ENCODE measurements at places on chromosomes 5 and 9.

DNA sequence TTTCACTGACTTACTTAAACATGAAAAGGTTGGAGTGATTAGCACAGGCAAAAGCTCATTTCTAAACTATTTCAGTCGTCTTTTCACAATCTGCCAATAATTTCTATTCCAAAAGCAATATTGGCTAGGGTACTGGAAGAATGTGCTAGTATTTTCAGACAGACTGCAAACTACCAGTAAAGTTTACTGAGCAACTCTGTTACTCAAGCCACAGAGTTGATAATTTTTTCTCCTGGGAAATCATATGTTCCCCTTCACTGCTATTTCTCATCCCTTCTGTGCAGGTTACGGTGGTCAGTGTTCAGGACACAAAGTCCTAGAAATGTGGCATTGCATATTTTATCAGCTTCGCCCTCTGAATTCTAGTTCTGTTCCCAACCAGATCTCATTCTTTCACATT lies 343.3 kb upstream of the TNC start:
- no peak for DNase-seq

DNA sequence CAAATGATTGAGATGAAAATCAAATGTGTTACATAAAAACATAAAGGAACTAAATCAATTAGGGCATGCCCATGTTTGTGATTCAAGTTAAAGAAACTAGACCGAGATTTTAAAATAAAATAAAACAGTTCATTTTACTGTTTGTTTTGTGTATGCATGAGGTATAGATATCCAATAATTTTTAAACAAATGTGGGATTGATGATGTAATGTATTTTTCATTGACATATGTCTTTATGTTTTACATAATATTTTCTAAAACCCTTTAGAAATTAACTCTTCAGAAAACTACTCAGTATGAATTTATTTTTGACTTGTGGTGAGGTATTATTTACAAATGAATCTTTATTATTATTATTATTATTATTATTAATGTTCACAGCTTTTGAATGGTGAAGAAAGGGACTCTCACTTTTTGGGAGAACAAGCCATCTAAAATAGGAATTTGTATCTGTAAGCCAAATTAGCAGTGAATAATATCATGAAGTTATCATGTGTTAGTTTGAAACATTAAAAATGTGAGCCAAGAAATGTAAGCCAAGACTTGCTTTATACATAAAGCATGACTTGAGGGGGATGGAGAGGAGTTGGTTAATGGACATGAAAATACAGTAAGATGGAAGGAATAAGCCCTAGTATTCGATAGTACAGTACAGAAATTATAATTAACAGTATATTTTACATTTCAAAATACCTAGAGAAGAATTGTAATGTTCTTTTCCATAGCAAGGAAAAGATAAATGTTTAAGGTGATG lies 355.0 kb downstream of the CDH10 start:
- no peak for DNase-seq

- DNase-seq, result no peak
Observed at GRCh38 chr9:90915693-90916092, 114.1 kb downstream of the SYK start.

DNA sequence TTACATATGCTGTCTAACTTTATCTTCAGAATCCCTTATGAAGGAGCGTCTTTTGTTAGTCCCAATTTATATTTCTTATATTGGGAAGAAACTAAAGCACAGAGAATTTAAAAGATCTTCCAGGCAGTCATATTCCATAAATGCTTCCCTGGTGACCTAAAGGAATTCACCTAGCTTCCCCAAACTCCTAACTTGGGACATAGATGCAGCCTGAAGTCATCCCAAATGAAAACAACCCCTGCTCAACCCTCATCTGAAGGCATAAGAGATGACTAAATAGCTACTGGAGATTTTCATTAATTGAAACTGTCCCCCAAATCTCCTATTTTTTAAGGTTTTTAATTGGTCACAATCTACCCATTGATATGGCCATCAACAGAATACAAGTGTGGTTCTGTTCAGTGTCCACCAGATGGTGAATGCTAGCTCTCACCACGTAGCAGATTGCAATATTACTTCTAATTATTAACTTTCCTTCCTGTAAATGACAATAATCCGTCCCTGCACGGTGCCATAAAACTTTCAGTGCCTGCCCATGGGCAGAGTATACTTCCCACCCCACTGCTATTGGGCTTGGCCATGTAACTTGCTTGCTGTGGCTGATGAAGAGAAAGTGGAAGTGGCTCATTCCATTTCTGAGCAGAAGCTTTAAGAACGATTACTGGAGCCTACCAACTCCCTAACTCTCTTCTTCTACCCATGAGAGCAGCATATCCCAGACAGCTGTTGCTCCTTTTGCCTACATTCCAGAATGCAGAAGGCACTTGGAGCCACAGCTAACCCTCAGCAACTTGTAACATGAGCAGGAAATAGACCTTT lies 18.7 kb downstream of the PRUNE2 start:
- no peak for DNase-seq

DNA sequence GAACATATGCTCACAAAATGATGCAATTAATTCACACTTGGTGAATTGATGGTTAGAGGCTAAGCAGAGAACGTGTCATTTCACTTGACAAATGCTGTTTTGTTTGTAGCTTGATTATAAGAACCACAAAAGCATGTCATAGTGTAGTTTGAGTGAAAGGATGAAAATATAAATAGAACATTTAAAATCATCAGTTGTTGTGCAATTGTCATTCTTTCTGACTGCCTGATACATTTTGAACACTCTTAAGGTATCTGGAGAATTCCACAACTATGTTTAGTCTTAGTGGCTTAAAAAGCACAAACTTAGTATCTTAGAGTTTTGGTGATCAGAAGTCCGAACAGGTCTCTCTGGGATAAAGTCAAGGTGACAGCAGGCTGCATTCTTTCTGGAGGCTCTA lies 129.4 kb downstream of the BASP1 start:
- DNase-seq, result no peak

DNA sequence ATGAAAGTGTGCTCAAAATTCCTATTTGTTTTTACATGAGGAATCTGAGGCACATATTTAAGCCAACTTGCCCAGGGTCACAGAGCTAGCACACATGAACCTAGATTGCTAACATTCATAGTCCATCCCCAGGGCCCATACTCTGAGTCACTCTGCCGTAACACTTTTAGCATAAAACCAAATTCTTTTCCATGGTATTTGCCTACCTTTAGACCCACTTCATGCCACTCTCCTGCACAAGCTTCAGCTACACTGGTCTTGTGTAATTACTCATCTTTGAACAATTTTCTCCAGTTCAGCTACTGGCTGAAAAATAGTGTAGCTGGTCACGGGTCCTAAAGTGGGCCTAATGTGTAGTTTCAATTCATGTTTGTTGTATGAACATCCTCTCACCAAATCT lies 200.7 kb downstream of the SLC12A2 start:
- DNase-seq, result no peak

- DNase-seq, result no peak
Observed at GRCh38 chr5:179316982-179317381, 28.3 kb downstream of the ADAMTS2 start.

- DNase-seq, result no peak
Observed at GRCh38 chr5:112880219-112880964, 19.3 kb downstream of the SRP19 start.

GRCh38 chr5:107943923-107944322 lies 273.2 kb upstream of the EFNA5 start:
- no peak for DNase-seq

DNA sequence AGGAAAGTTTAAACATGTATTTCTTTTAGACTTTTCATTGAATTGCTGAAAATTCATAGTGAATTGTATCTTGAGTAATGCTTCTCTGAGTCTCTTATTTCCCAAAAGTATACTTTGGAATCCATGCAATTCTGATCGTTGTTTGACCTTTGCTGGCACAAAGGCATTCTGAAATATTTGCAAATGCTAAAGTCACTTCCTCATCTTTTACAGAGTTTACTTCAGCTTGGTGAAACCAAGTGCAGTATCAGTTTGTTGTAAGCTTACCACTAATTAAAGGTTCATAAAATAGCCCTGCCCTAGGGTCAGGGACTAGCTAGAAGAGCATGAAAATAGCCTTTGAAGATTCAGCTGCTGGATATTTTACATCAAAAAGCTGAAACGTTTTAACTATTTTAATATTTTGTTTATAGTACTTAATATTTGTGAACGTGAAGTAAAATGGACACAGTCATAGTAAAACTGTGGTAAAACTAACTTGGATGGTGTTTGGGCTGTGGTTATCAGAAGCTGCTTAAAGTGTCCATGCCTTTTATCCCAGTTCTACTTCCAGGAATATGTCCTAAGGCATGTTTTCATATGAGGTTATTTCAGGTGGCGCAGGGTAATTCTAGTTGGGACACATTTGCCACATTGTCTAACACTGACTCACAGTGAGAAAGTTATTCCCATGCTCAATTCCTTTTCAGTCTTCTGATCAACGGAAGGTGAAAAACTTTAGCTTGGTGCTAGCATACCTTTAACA lies 45.3 kb downstream of the SLC22A5 start:
- DNase-seq, result no peak

DNA sequence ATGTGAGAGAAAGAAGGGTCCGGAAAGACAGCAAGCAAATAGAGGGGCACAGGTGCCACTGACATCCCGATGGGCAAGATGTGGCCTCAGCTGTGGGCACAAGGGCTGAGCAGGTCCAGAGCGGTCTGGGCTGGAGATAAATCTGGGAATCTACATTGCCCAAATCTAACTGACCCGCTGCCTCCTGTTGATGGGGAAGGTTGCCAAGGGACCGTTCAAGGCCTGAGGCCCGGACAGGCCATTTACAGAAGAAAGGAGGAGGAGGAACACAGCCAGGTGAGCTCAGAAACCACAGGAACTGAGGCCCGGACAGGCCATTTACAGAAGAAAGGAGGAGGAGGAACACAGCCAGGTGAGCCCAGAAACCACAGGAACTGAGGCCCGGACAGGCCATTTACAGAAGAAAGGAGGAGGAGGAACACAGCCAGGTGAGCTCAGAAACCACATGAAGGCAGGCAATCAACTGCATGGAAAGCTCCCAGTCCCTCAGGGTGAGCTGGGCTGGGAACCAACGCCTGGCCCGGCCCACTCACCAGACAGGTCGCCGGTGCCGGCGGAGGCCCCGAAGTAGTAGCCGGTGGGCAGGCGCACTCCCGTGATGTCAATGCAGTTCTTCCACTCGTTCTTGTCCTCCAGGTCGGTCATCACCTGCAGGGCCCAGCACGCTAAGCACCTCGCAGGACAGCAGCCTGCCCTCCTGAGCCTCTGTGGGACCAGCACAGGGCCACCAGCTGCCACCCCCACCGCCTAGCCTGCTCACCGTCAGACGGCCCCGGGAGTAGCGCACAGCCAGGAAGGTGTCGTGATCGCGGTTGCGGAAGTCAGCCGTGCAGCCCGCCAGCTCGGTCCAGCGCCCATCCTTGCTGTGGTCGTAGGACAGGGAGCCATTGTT lies 14.6 kb downstream of the LMAN2 start:
- no peak for DNase-seq

DNA sequence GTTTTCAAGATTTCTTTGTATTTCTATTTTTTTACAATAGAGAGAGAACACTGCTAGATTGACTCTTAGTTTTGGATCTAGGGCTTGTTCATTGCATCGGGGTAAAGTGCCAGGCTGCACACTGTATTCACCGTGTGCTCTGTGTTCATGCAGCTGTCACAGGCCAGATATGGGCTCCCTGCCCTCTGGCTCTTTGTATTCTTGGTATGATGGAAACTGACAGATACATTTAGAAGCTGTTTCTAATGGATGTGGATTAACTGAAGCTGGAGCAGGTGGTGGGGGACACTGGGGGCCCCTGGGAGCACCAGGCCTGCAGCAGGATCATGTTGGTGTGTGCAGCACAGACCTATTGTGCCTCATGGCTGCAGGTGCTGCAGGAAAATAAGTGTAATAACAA lies 28.0 kb downstream of the SLC36A1 start:
- no peak for DNase-seq

GRCh38 chr5:161095953-161096352 lies 243.9 kb upstream of the ATP10B start:
- DNase-seq, result no peak

DNA sequence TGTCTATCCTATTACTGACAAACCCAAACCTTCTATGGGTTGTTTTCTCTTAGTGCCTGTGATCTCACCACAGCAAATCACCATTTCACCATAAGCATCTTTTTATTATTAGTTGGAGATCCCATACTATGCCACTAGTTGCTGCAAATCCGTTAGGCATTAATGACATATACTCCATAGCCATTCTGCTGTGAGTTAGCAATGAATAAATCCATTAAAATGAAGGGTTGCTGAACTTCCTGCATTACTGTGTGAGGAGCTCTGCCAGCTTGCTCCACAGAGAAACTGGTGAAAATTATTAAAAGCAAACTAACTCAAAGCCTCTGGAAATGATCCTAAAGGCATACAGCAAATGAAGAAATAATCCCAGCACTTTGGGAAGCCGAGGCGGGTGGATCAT lies 102.0 kb downstream of the CFAP95 start:
- no peak for DNase-seq

DNA sequence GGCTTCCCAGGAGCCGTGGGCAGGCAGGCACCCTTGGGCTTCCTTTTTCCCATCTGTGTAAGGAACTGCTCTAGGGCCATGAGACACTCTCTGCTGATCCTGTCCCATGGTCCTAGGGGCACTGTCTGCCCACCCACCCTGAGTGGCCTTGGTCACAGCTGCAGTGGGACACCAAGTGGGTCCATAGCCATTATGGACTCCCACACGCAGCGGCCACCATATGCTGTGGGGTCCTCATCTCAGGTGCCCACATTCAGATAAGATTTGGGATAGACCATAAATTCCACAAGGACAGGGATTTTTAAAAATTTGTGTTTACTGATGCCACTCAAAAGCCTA lies 180.8 kb downstream of the AUH start:
- no peak for DNase-seq

DNA sequence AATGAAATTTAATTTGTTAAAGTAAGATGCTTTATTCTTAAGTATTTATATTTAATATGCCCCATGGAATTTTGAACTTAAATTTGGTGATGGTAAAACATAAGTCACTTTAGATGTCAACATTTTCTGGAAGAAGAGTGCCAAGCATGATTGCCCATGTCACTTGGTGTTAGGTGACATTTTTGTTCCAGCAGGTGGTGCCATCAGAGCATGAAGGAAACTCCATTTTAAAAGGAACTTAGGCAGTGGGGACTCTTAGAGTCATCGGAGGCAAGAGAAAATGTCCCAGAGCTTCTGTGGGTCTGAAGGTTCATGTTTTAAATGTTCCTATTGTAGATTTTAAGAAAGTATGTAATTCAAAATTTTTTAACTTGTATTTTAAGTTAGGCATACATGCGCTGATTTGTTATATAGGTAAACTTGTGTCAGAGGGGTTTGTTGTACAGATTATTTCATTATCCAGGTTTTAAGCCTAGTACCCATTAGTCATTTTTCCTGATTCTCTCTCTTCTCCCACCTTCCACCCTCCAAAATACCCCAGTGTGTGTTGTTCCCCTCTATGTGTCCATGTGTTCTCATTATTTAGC lies 789.3 kb downstream of the SEMA5A start:
- no peak for DNase-seq

- no peak for DNase-seq
Observed at GRCh38 chr5:137341831-137342230, 157.3 kb downstream of the SPOCK1 start.

Measured in NCI-H1048 (cell line).